ENCODE measurements at places on chromosomes 11 and 22.

DNA sequence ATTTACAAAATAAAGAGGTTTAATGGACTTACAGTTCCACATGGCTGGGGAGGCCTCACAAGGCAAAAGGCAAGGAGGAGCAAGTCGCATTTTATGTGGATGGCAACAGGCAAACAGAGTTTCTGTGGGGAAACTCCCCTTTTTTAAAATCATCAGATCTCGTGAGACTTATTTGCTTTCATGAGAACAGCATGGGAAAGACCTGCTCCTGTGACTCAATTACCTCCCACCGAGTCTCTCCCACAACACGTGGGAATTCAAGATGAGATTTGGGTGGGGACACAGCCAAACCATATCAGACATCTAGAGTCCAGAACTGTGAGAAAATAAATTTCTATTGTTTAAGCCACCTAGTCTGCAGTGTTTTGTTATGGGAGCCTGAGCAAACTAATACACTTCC is 80.8 kb downstream of the ME3 start:
- no peak for DNase-seq

DNA sequence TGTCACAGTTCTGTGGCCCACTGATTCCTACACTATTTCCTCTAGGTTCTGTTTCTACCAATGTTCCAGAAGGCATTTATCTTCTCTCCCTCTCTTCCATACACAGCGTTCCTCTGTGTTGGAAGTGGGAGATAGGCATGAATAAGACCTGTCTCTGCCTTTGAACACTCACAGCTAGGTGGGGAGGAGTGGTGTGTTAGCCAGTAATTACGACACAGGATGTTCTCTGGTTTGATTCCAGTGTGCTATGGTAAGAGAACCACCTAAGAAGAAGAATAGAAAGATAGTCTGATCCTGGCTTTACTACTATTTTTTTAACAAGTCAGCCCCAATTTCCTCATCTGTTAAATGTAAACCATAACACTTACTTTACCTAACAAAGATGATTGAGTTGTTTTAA is 200.2 kb upstream of the MTMR2 start:
- no peak for DNase-seq

DNA sequence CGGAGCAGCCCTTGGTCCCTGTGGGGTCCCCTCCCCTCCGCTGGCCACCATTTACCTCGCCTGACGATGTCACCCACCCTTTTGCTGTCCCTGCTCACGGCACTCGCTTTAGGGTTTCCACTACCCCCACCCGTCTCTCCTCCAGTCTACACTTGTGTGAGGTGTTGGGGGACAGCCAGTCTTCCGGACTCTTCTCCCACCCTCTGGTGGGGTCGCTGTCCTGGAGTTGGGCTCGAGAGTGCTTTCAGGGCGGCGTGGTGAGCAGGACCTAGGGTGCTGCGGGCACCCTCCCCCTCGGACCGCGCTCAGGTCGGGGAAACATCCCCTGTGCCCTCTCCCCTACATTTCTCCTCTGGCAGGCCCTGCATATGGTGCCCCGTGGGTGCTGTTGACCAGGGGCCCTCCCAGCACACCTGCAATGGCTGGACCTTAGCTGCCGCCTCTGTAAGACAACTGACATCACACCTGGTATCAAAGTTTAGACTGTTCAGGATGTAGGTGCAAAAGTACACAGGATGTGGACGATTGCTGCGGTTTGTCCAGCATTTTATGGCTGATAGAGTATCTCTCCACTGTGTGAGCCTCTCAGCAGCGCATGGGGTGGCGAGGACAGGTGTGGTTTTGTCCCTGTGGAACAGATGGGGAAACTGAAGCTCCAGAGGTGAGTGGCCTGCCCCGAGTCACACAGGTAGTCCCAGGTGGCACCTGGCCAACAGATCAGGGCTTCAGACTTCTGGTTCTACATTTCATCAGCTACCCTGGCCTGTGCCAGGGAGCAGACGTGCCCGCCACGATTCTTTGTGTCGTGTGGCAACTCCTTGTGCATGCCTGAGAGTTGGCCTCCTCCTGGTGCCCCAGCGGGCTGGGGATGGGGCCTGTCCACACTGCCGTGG is 1.2 kb downstream of the GRK2 start:
- DNase-seq: no peak

- DNase-seq: no peak
Measured at GRCh38 chr11:54930930-54931329, 224.3 kb downstream of the OR4A5 start.

GRCh38 chr11:61090982-61091372 is 11.3 kb upstream of the CD5 start:
- DNase-seq: no peak

DNA sequence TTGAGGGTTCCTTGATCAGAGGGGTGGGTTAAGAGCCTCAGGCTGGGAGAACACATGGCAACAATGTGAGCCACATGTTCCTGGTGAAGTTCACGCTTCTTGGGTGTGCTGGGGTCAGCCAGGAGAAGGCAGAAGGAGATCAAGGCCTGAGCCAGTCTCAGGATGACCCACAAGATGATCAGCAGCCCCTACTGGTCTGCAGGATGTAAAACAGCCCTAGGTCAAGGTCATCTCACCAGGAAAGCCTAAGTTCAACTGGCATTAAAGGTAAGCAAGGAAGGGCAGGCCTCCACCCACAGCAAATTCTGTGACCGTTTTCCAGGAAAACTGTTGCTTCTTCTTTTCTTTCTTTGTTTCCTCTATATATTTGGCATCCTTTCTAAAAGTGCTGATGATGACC is 156.7 kb upstream of the KIRREL3 start:
- DNase-seq: no peak

- no peak for DNase-seq
Measured at GRCh38 chr11:9525116-9525515, 48.4 kb upstream of the WEE1 start.

DNA sequence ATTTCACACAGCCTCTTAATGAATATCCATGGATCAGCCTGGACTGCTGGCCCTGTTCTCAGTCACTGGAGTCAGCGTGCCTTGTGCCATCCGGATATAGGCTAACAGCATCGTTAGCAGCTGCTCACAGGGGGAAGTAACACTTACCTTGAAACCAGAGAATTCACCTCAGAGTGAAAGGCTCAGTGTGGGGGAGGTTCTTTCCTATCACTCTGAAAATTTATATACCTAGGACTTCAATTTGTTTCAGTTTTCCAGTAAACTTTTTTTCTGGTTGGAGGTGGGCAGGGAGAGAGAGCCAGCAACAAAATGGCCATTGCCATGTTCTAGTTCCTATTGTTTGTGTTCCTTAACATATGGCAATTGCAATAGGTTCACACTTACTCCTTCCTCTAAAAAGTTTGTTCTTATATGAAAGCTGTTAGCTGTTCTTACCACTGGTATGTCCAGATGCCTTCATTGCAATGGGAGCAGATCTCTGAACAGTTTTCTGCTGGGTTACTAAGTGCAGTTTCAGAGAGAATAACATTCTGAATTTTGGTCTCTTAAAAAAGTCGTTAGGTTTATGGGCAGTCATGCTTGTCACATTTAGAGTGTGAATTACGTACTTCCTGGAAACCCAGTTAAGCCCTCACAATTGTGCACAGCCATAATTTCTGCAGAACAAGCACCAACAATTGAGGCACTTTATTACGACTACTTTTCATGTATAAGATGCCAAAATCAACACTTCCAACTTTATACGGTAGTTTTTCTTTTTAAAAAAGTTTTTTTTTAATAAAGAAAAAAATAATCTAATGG is 247.6 kb downstream of the CADM1 start:
- DNase-seq: no peak

DNA sequence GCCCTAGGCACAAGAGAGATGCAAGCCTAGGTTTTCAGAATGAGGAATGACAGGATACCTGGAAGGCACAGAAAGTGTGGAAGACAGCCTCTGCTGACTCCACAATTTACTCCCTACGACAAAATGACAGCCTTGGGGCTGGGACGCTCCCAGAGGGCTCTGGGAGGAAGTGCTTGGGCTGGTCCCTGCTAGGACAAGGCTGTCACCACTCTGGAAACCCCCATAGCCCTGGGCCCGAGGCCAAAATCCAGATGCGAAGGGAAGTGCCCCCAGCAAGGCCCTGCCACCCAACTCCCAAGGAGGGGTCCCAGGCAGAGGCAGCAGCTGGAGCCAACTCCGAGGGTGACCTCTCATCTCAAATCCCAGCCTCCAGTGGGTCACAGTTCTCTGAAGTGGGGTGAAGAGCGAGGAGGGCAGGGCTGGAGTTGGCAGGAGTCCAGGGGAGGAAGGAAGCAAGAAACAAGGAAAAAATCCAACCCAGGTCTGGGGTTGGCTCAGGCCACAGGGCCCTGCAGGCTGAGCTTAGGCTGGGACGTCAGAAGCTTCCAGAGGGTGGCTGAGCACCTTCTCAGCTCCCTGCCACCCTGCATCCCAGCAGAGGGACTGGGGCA is 6.3 kb upstream of the CDC42EP2 start:
- no peak for DNase-seq

- DNase-seq: no peak
Measured at GRCh38 chr11:86790195-86790725, 10.1 kb upstream of the PRSS23 start.

DNA sequence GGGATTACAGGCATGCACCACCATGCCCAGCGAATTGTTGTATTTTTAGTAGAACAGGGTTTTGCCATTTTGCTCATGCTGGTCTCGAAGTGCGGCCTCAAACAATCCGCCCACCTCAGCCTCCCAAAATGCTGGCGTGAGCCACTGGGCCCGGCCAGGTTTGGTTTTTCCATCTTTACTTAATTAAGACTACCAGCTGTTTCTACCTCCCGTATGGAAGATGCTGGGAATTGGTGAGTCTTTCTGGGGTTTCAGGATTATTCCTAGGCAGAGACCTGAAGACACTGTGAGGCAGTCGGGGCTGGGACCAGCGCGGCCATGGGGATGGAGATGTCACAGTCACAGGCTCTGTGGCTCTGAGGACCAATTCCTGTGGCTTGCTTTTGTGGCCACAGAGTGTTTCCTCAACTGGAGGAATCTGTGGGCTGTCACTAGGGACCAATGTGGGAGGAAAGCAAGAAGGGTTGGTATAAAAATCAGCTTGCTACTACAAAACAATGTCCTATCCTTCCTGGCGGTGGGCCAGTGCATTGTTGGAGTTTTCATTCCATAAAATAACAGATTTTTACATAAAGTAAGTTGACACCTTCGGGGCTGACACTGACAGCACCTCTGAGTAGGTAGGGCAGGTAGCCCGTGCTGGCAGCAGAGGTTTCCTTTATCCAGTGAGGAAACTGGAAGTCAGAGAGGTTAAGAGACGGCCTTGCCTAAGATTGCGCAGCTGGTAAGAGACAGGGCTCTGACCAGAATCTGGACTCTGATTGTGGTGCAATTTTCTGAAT is 8.4 kb upstream of the FTH1 start:
- no peak for DNase-seq

- no peak for DNase-seq
Measured at GRCh38 chr11:118933486-118933885, 7.8 kb upstream of the BCL9L start.

DNA sequence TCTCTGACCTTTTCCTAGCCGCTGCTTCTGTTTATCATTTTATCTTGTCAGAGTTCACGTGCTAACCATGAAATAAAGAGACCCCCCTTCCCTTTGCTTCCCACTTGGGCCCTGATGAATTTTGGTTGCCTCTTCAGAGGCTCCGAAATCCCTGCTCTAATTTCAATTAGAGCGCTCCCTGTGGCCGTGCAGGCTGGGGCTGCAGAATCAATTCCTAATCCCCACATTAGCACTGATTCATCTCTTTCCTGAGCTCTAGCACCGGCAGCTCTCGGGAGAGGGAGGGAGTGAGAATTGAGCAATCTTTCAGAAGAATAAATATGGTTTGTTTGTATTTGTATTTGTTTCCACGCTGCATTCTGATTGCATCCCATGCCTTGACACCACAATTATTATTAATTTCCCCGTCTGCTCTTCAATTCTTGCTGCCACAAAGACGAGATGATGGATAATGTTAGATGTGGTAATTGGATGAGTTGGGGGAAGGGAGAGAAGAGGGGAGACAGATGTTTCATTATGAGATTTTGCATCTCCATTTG is 76.9 kb downstream of the NTM start:
- no peak for DNase-seq

- DNase-seq: no peak
Measured at GRCh38 chr11:104127828-104128227, 36.1 kb downstream of the PDGFD start.

DNA sequence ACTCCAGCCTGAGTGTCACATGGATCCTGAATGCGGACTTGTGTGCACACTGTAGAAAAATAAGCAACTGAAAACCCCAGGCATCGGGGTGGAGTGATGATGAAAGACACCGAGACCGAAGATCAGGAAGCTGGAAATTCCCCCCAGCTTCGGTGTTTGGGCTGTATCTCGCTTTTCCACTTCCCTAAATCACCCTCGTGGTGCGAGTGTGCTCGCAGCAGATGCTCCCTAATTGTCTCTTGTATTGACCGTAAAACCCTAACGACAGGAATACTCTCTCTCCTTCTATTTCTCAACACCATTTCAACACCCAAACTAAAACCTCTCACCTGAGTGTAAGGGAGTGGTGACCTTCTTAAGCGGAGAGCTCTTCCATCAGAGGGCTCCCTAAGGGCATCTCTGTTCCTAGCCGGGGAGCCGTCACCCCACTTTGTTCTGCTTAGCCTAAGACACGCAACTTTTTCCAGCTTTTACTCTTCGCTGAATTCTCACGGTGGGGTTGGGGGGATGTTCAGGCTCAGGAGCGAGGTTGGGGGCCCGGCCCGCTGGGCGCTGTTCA is 635 bp upstream of the GRK3 start:
- no peak for DNase-seq

DNA sequence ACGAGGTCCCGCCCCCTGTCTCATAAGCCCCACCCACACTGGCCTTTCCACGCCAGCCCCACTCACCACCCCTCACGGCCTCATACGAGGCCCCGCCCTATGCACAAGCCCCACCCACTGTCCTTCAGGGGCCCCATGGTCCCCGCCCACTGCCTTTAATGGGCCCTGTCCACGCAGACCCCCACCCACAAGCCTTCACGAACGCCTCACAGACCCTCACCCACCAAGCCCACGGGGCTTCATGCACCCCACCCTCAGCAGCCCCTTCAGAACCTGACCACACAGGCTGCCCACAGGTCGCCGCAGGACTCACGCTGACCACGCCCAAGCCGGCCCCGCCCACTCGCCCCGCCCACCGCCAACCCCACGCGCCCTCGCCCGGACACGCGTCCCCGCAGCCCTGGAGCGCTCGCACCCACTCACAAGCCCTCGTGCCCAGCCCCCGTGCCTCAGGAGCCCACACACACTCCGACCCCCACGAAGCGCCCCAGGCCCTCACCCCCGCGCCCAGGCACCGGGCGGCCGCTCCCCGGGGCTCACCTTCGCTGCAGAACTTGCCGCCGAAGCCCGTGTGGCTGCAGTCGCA is 10.5 kb downstream of the NRXN2 start:
- no peak for DNase-seq

Data from stimulated activated CD4-positive, alpha-beta T cell treated with anti-CD3 and anti-CD28 coated beads, Interleukin-1b, Interleukin-23, amount 100 ng/mL, for 1 hour (primary cell).